ENCODE measurements at places on chromosomes 16 and 17.

DNA sequence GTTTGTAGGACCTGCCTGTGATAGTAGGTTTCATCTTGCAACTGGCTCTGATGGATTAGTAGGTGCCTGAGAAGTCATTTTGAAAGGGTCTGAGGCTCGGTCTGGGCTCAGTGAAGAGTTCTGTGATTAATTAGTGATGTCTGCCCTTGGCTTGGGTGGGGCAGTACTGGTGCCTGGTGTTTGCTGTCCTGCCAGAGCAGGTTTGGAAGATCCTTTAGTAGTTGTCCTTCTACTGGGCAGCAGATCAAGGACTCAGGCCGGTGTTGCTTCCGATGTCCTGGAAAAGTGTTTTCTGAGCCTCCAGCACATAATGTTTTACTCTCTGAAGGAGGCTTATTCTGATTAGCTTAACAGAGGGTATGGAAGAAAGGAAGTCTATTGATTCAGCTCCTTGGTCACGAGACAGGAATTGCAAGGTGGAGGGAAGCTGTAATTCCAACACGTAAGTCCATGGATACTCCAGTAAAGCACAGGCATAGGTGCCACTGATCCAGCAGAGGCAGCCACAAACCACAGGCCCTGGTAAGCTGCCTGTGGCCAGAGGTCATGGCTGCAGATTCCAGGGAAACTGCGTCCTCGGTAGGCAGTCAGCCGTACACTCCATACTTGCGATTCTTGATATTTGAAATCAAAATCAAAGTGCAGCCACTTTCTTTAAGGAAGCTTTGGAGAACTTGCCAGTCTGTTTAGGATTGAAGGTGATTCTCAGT is 18.7 kb downstream of the HLF start:
- no peak for DNase-seq

- DNase-seq, result peak; percentile 82
These were observed 621 bp downstream of the CEP95 start for GRCh38 chr17:64507413-64507782.

DNA sequence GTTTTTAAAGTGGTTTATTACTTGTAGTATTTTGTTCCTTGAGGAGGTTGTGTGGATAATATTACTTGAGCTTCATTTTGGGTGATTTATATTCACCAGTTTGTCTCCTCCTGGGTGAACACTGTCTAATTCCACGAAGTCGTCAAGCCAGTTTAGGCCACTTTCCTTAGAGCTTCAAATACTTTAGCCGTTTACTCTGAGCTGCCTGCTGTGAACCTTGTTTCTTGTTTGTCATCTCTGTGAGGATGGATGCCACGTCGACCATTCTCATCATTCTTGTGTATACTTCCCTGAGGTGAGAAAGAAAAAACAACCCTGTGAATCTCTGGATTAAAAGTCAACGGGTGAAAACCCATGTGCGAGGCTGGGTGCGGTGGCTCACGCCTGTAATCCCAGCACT is 9.0 kb downstream of the KRT24 start:
- no peak for DNase-seq

DNA sequence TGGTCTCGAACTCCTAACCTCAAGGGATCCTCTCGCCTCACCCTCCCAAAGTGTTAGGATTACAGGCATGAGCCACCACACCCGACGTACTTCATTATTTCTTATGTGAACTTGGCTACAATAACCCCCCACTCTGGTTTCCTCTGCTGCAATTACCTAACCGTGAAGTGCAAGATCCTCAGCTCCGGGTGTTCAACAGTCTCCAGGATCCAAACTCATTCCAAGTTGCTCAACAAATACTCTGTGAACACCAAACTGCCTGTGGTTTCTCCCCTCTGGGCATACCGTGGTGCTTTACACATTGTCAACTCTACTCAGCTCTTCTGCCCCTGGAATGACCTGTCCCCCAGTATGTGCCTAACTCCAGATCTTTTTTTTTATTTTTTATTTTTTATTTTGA is 6.8 kb upstream of the SULT1A1 start:
- no peak for DNase-seq

DNA sequence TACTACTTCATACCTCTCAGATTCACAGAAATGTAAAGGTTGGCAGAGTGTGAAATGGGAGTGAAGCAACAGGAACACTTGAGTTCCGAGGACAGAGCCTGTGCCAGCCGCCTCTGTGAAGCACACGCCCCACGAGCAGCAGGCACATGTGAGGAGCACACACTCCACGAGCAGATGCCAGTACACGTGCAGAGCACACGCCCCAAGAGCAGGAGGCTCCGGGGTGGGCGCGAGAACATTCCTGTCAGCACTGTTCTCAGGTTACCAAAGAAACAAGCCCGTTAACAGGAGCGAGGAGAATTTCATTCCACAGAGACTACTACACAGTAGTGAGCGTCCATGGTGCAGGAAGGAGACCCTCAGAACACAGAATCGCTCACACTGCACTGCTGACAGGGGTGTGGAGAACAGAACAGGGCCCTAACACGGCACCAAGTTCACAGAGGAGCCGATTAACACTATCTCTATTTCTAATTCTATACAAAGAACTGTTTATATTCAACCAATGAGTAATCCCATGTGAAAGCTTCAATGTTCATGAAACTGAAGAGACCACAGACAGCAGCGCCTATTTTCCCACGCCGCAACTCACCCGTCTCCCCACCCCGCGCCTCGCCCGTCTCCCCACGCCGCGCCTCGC is 40.1 kb downstream of the KLHDC4 start:
- no peak for DNase-seq

GRCh38 chr17:28878158-28878910 is 19.2 kb downstream of the FLOT2 start:
- no peak for DNase-seq

DNA sequence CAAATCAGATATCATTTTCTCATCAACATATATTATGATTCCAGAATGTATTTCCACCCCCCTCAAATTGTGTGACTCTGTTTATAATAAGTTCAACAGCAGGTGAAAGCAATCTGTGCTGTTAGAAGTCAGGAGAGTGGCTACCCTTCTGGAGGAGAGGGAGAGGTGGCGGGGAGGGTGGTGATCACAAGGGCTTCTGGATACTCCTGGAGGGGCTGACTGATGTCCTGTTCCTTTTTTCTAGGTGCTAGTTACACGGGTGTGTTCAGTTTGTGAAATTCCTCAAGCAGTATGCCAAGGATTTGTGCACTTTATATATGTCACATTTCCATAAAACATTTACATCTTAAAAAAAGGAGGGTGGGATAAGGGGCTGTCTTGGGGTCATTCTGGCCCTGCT is 119.1 kb downstream of the IRF8 start:
- no peak for DNase-seq

- DNase-seq, result peak; percentile 86
These were observed 274.7 kb downstream of the HS3ST4 start for GRCh38 chr16:25966172-25967097.

GRCh38 chr16:69526831-69527655 is 38.7 kb upstream of the NFAT5 start:
- DNase-seq, result no peak

GRCh38 chr17:49691677-49692191 is 13.8 kb upstream of the SPOP start:
- no peak for DNase-seq

DNA sequence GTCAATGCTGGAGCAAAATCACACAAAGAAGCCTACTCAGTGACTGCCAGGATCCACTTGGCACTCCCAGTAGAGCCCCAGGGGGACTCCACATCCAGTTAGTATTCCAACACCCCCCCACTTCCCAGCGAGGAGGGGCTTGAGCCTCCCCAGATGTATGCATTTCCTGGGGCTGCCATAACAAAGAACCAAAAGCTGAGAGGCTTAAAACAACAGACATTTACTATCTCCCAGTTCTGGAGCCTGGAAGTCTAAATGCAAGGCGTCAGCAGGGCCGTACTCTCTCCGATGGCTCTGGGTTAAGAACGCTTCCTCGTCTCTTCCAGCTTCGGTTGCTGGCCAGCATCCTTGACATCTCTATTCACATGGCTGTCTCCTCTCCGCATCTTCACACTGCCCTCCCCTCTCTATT is 23.0 kb upstream of the GNA13 start:
- DNase-seq, result no peak

DNA sequence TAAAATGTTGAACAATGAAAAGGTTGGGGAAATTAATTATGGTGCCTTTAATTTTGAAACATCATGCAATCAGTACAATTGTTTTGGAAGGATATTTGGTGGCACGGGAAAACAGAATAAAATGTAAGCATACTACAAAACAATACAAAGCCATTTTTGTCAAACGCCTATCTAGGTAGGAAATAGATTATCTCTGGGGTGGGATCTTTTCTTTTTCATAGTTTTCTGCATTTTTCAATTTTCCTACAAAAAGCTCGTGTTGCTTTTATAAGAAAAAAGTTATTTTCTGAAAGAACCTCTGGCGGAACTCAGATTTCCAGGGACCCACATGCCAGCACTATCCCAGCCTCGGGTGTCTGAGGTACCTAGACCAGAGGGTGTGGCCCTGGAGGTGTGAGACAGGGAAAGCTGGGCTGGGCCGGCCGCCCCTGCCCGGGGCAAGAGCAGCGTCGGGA is 961 bp upstream of the MAP3K3 start:
- no peak for DNase-seq

Data from MM.1S (cell line).